CD8-positive, alpha-beta memory T cell (primary cell): ENCODE measurements at places on chromosomes 11 and 22. TPM values are rescaled to one million over a fixed set of nuclear protein-coding genes. Genes with fewer than 3 reads are reported as not detected.
A peak's percentile ranks its signal among the peaks of the same experiment; 100 is the strongest.

DNA sequence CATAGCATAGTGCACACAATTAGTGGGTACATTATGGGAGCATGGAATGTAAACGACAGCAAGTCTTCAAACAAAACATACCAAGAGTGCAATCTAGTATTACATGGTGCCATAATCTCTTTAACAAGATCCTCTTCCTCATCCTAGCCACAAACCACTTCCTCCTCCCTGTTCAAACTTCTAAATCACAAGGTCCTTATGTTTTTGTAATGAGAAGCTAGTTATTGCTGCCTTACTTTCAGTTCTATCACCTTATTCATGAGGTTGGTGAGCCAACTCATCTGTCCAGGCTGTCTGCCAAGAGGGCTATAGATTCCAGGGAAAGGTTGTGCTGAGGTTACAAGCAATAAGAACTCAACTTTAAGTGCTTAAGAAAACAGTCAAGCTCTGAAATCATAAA is 195.4 kb upstream of the ARHGAP20 start:
- no peak overlapping the region for H3K27ac ChIP-seq
- no peak for DNase-seq
- no peaks in the 10 kb centered on the region for H3K27me3 ChIP-seq
- H3K4me1 ChIP-seq: peaks cover 21% of the 10 kb centered on the region

CDC42EP1 gene
- 0.31 TPM for total RNA-seq

DNA sequence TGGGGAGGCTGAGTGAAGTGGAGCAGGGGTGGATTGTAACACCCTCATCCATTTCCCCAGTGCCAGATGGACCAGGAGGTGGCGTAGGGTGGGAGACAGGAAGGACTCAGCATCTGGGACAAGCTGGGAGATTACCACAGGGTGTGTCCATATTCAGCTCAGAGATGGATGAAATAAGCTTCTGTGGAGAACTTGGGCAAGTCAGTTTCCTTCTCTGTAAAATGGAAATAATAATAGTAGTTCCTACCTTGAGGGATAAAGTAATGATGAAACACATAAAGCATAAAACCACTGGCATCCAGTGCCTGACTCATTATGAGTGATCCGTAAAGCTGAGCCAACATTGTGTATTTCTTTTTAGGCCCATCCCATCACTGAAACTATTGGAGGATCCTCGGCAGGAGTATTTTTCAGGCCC is 607 bp upstream of the ROBO4 start:
- H3K27me3 ChIP-seq: no peaks in the 10 kb centered on the region
- no peak for DNase-seq
- no peak overlapping the region for H3K27ac ChIP-seq
- no peak overlapping the region for H3K4me3 ChIP-seq
- H3K36me3 ChIP-seq: no peaks in the 10 kb centered on the region

DNA sequence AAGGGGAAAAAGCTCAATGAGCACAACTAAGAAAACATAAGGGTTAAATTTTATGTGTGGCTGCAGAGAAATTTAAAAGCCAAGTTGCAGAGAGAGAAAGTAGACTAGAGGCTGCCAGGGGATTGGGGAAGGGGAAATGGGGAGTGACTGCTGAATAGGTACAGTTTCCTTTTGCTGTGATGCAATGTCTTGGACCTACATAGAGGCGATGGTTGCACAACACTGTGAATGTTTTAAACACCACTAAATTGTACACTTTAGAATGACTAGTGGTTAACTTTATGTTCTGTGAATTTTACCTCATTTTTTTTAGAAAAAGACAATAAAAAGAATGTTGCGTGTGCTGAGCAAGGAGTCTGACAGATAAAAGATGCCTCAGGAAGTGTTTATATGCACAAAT is 36.5 kb downstream of the TENM4 start:
- no peak overlapping the region for H3K27ac ChIP-seq
- no peak for DNase-seq

- H3K27ac ChIP-seq: no peak overlapping the region
- no peak for DNase-seq
- H3K4me1 ChIP-seq: no peaks in the 10 kb centered on the region
- no peak overlapping the region for H3K4me3 ChIP-seq
- no peaks in the 10 kb centered on the region for H3K27me3 ChIP-seq
These were observed 28.9 kb downstream of the AP1B1 start for GRCh38 chr22:29359469-29359868.

DNA sequence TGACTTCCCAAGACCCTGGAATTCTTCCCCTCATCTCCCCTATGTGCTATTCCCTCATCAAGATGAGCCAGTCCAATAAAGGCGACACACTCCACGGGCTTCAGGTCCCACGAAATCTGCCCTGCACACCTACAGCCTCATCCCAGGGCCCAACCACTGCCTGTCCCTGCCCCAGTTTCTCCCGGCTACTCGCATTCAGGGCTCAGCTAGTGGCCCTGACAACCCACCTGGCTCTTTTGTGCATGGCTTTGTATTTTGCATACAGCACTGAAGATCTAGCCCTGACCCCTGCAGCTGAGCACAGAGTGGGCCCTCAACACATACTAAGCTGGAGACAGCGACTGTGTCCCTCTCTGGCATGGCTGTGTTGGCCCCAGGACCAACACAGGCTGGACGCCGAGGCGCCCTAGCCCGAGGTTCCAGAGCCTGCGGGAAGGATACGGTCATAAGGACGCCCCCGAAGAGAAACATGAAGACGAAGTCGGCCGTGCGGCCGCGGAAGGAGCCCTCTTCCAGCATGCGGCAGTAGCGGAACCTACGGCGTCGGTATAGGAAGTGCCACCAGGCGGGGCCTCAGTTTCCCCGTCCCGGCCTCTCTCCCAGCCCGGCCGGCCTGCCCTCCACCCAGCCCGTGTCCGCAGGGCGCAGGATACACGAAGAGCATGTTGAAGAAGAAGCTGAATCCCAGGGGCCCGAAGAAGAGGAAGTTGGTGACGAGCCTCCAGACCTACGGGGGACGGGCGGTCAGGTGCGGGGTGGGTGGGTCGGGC is 710 bp downstream of the DERL3 start:
- no peaks in the 10 kb centered on the region for H3K36me3 ChIP-seq
- no peak overlapping the region for H3K27ac ChIP-seq
- H3K4me3 ChIP-seq: peak overlapping the region; percentile 56
- H3K4me1 ChIP-seq: peaks cover 11% of the 10 kb centered on the region
- DNase-seq: no peak

NPAS4 gene
- not detected for total RNA-seq

DNA sequence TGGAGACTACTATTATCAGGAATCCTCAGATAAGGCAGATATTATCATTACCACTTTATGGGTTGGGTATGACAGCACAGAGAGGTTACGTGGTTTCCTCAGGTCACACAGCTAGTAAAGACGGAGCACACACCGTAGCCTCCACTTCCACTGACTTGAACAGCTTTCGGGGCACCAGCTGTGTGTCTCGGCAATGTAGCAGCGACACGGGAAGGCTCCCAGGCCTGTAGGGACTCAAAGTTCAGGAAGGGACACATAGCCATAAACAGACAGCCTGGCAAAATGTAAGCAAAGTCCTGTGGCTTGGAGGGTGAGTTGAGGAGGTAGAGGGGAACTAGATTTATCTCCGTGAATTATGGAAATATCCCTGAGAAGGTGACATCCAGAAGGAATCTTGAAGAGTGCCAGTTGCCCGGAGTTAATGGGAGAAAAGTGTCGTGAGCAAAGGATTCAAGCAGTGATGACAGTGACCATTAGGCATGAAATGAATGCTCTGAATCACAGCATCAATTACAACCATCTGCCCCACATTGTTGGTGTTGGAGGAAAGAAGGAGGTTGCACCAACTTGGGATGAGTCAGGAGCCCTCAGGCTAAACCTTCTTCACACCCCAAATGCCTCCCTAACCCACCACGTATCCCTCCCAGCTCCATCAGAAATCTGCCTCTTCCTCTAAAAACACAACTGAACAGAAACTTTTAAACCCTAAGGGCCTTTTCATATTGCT is 106.7 kb upstream of the ASPHD2 start:
- no peak overlapping the region for H3K4me3 ChIP-seq
- DNase-seq: no peak
- H3K27ac ChIP-seq: no peak overlapping the region
- H3K36me3 ChIP-seq: no peaks in the 10 kb centered on the region
- H3K4me1 ChIP-seq: no peaks in the 10 kb centered on the region

FOLR2 gene
- total RNA-seq: not detected

DNA sequence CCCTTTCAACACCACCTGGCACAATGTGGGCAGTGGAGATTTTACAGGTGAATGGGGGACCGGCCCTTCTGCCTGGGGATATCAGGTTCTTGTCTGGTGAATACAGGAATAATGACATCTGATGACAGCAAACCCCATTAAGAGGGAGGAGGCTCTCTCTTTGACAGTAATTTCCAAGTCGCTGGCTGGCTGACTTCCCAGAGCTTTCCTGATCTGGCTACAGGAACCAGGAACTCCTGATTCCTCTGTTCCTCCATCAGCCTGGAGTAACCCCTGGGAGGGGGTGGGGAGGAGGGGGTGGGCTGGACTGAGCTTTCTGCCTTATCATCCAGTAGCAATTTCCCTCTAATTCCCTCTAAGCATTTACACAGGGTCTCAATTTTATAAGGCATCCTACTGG is 3.7 kb upstream of the MIEF1 start:
- H3K27ac ChIP-seq: no peak overlapping the region
- H3K27me3 ChIP-seq: no peaks in the 10 kb centered on the region
- peaks cover 18% of the 10 kb centered on the region for H3K4me1 ChIP-seq
- H3K4me3 ChIP-seq: no peak overlapping the region
- DNase-seq: no peak

DNA sequence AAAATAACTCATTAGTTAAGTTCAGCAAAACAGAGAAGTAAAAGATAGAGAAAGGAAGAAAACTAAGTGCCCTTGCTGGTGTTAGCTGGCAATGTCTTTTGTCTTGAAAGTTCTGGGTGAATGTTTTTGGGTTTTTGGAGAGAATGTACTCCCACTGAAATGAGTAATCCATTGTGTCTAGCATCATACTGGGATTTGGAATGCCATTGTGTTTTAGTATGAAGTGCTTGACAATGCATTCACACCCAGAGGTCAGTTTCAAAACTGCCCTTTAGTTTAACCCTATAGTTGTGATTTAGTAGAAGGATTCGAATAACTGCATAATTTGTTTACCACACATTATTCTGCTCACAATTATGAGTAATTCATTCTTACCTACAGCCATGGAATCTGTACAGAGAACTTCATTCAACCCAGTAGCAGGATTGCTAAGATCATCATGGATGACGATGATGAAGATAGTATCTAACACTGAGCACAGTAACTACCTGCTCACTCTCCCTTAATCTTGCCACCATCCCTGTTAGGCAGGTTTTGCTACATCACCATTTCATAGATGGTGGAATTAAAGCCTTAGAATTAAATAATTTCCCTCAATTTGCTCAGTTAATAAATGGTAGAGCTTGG is 33.9 kb downstream of the MAML2 start:
- no peaks in the 10 kb centered on the region for H3K36me3 ChIP-seq
- DNase-seq: no peak
- no peaks in the 10 kb centered on the region for H3K27me3 ChIP-seq
- no peak overlapping the region for H3K27ac ChIP-seq
- H3K4me1 ChIP-seq: peaks cover 40% of the 10 kb centered on the region

- H3K27ac ChIP-seq: no peak overlapping the region
- H3K4me3 ChIP-seq: no peak overlapping the region
- no peaks in the 10 kb centered on the region for H3K4me1 ChIP-seq
These were observed 72.8 kb upstream of the CDON start for GRCh38 chr11:126135235-126136176.

DNA sequence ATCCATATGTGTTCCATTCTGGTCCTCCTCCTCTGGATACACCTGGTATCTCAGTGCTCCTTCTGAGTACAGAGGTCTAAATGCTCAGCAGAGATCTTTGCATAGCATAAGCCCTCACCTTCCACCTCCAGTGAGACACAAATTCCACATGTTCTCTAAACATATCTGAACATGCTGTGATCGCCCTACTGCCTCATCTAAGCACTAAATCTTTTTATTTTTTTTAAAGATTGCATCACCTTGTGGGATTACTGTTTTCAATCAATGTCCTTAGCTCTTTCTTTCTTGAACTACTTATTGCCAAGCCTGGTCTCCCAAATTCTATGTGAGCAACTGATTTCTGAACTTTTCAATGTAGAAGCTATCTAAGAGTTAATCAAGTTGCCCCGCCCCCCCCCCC is 113.4 kb downstream of the TRPC6 start:
- no peaks in the 10 kb centered on the region for H3K4me1 ChIP-seq
- no peaks in the 10 kb centered on the region for H3K27me3 ChIP-seq
- DNase-seq: no peak
- H3K36me3 ChIP-seq: no peaks in the 10 kb centered on the region

- no peaks in the 10 kb centered on the region for H3K4me1 ChIP-seq
- H3K27ac ChIP-seq: no peak overlapping the region
- H3K4me3 ChIP-seq: no peak overlapping the region
- H3K36me3 ChIP-seq: no peaks in the 10 kb centered on the region
These were observed 13.2 kb downstream of the HSD17B12 start for GRCh38 chr11:43693731-43694130.

- H3K27ac ChIP-seq: no peak overlapping the region
- H3K4me3 ChIP-seq: no peak overlapping the region
- H3K36me3 ChIP-seq: no peaks in the 10 kb centered on the region
- H3K4me1 ChIP-seq: peaks cover 18% of the 10 kb centered on the region
- DNase-seq: peak; percentile 55
- H3K27me3 ChIP-seq: peaks cover 4% of the 10 kb centered on the region
These were observed 614 bp upstream of the ASCL2 start for GRCh38 chr11:2271077-2271326.
